Fibroblast of mammary gland (primary cell): ENCODE measurements at places on chromosomes 4 and X.

GRCh38 chr4:33200377-33200776 lies 2480.2 kb downstream of the PCDH7 start:
- peak; percentile 15 for DNase-seq

DNA sequence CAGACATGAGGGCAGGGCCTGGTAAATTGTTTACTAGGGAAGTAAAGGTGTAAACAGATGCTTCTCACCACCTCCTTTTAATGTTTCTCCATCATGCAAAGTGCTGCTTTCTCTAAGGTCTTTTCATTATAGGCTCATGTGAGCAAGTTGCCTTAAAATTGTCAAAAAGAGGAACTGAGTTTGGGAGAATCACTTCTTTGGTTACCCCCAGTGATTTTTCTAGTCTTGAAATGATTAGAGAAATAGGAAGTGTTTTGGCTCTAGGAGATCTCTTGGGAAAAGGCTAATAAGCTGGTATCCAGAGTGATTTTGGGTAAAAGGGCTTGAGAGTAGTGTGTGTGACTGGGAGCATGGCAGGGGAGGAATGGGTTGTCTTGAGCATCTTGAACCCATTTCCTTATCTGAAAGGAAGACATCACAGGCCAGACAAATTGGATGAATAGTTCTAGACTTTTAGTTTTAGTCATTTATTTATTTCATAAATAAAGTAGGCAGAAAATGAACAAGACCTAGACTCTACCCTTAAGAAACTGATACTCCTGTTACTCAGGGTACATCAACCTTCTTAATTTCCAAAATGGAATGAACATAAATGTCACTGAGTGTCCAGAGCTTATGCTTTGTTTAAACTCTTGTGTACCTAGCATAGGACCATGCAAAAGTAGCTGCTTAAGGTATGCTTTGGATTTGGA lies 14.2 kb downstream of the GRPR start:
- no peak for DNase-seq

DNA sequence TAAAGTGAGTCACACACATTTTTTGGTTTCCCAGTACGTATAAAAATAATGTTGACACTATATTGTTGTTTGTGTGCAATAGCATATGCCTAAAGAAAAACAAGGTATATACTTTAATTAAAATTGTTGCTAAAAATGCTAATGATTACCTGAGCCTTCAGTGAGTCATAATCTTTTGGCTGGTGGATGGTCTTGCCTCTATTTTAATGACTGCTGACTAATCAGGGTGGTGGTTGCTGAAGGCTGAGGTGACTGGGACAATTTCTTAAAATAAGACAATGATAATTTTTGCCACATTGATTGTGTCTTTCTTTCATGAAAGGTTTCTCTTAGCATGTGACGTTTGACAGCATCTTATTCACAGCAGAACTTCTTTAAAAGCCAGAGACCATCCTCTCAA lies 21.0 kb upstream of the ANXA10 start:
- no peak for DNase-seq

- DNase-seq = peak; percentile 85
These were observed 56.1 kb upstream of the HPGD start for GRCh38 chr4:174578366-174578765.

- DNase-seq = no peak
These were observed 1822.2 kb downstream of the STIM2 start for GRCh38 chr4:28682847-28683246.
